ENCODE measurements at places on chromosomes 5 and 9.

- no peak for DNase-seq
Observed at GRCh38 chr9:82271106-82271561, 282.6 kb downstream of the SPATA31D1 start.

- no peak for DNase-seq
Observed at GRCh38 chr9:14085810-14086209, 228.1 kb downstream of the NFIB start.

- no peak for DNase-seq
Observed at GRCh38 chr5:72378639-72379289, 58.6 kb downstream of the PTCD2 start.

- DNase-seq = no peak
Observed at GRCh38 chr5:66438087-66438486, 158.1 kb upstream of the MAST4 start.

DNA sequence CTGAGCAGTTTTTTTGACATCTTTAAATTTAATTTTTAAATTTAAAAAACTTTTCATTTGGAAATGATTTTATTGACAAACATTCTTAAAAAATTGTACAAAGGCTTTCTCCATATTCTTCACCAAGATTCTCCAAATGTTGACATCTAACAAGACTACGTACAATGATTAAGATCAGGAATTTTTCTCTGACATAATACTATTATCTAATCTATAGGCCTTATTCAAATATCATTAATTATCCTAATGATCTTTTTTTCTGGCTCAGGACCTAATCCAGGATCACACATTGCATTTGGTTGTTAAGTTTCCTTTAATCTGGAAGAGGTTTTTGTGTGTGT is 106.1 kb upstream of the OSMR start:
- no peak for DNase-seq

DNA sequence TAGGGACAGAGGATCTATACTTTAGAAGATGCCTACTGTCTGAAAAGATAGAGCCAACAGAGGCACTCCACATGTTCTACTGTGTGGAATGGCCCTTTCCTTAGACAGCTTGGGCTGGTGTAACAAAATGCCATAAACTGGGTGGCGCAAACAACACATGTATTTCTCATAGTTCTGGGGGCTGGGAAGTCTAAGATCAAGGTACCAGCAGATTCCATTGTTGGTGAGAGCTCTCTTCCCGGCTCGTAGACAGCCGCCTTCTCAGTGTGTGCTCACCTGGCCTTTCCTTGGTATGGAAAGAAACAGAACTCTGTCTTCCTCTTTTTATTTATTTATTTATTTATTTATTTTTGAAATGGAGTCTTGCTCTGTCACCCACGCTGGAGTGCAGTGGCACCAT is 70.9 kb downstream of the APTX start:
- DNase-seq = no peak

All from esophagus squamous epithelium (tissue), 5 donors.